Muscle of leg (tissue), 16 donors: ENCODE measurements at places on chromosomes 16 and 17. TPM values are rescaled to one million over a fixed set of nuclear protein-coding genes. Genes with fewer than 3 reads are reported as not detected.

DNA sequence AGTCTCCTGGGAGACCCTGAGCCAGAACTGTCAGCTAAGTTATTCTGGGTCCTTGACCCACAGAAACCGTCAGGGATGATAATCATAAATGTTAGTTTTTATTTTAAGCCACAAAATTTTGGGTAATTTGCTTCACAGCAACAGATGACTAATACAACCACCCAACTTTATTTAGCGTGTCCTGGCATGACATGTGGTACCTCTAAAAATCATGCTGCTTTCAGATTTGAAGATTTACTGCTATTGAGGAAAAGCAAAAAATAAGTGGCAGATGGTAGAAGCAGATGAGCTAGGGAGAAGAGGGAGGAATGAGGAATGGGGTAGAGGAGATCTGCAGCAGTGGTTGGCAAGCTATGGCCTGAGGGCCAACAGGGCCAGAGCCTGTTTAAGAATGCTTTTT, 90.4 kb downstream of the TMEM100 start:
- H3K27ac ChIP-seq, result no peak overlapping the region
- H3K4me3 ChIP-seq, result no peak overlapping the region
- no peaks in the 10 kb centered on the region for H3K36me3 ChIP-seq

- H3K4me3 ChIP-seq, result no peak overlapping the region
- peaks cover 4% of the 10 kb centered on the region for H3K4me1 ChIP-seq
- no peak overlapping the region for H3K27ac ChIP-seq
- H3K27me3 ChIP-seq, result no peaks in the 10 kb centered on the region
Observed at GRCh38 chr17:82611140-82612058, 36.8 kb downstream of the WDR45B start.

DNA sequence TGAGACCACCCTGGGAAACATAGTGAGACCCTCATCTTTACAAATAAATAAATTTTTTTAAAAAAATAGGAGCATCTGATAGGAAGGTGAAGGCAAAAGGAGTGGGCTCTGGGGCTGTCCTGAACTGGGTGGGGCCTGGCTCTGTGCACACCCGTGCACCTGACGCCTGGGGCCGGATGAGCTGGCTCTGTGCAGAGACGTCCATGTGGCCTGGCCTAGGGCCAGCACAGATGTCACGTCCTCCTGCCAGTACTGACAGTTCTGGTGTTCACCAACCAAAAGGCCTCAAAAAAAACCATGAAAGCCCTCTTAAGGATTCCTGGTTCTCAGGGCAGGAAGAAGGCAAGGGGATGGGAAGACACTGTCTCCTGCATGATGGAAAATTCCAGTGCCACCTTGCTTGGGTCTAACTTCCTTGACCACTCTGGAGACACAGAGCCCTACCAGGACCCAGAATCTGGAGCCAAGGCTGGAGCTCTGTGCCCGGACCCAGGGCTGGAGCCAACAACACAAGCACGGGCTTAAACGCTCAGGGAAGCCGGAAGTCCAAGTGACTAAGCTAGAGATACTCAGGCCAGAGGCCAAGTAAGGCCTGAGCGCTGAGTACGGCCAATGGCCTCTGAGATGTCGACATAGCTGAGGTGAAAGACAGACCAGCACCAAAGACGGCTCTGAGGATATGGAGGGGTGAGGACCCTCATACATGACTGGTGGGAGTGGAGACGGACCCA, 32.9 kb downstream of the COPRS start:
- no peaks in the 10 kb centered on the region for H3K27me3 ChIP-seq
- peak; percentile 57 for DNase-seq
- no peaks in the 10 kb centered on the region for H3K36me3 ChIP-seq
- H3K4me3 ChIP-seq, result no peak overlapping the region
- peaks cover 9% of the 10 kb centered on the region for H3K4me1 ChIP-seq

The TBC1D3E gene
- not detected for total RNA-seq

DNA sequence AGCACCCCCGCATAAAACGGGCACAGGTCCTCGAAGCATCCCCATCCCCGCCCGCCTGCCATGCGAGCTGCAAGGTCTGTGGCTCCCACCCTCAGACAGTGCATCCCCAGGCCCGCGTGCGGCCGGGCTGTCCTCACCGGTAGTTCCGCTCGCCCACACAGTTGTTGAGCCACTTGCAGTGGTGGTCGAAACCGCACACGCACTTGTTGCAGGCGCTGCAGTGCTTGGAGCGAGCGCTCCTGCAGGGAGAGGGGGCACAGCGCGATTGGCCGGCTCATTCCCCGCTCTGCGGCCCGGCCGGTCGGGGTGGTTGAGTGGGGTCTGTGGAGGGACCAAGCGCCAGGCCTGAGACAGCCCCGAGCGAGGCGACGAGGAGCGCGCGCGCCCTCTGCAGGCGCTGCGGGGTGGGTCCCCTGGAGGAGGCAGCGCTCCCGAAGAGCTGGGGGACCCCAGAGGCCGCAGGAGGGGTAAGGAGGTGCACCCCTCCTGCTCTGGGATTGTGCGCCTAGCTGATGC, 6.0 kb upstream of the TPPP3 start:
- peak; percentile 69 for DNase-seq
- no peaks in the 10 kb centered on the region for H3K36me3 ChIP-seq
- H3K4me3 ChIP-seq, result peak overlapping the region; percentile 2
- H3K27ac ChIP-seq, result peak overlapping the region; percentile 93

DNA sequence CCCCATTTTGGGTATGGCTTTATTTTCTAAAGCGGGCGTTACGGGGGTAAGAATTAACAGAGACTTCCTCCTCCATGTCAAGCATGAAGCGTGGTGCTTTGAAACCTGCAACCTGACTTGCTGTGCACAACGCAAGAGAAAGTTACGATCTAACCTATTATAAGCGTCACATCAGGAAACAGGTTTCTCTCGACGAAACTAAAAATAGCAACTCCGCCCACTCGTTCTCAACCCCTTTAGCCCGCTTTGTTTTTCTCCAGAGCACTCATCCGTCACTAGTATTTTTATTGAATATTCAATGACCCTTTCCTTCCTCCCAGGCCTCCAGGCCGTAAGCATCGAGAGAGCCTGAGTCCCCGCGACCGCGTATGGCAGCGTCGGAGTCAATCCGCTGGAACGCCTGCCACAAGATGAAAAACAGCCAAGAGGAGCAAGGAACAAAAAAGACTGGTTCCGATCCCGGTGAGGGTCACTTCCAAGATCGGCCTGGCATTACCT, 555 bp downstream of the NUP88 start:
- H3K4me1 ChIP-seq, result peaks cover 16% of the 10 kb centered on the region
- H3K27me3 ChIP-seq, result no peaks in the 10 kb centered on the region
- DNase-seq, result peak; percentile 71
- peak overlapping the region; percentile 87 for H3K4me3 ChIP-seq
- H3K36me3 ChIP-seq, result peaks cover 45% of the 10 kb centered on the region

GRCh38 chr17:2484876-2485275, 26.8 kb downstream of the METTL16 start:
- no peak overlapping the region for H3K27ac ChIP-seq
- no peak for DNase-seq
- H3K4me3 ChIP-seq, result no peak overlapping the region
- no peaks in the 10 kb centered on the region for H3K36me3 ChIP-seq

- H3K4me3 ChIP-seq, result no peak overlapping the region
- H3K4me1 ChIP-seq, result peaks cover 12% of the 10 kb centered on the region
- DNase-seq, result peak; percentile 43
Observed at GRCh38 chr16:79177018-79177417, 423.5 kb downstream of the MAF start.

The ADAT1 gene
- total RNA-seq, result 23.8 TPM

DNA sequence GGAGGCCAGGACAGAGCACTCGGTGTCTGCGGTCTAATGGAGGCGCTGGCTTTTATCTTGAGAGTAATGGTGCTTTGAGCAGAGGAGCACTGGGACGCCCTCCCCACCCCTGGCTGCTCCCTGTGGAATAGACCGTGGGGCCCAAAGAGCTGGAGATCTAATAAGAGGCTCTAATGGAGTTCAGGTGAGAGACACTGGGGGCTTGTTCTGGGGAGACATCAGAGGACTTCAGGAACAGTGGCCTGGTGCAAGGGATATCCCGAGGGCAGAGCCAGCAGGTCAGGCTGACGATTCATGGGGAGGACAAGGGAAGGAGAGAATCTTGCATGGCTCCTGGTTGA, 9.5 kb upstream of the KRT19 start:
- H3K36me3 ChIP-seq, result no peaks in the 10 kb centered on the region
- peaks cover 21% of the 10 kb centered on the region for H3K27me3 ChIP-seq
- no peak for DNase-seq
- H3K4me3 ChIP-seq, result no peak overlapping the region

DNA sequence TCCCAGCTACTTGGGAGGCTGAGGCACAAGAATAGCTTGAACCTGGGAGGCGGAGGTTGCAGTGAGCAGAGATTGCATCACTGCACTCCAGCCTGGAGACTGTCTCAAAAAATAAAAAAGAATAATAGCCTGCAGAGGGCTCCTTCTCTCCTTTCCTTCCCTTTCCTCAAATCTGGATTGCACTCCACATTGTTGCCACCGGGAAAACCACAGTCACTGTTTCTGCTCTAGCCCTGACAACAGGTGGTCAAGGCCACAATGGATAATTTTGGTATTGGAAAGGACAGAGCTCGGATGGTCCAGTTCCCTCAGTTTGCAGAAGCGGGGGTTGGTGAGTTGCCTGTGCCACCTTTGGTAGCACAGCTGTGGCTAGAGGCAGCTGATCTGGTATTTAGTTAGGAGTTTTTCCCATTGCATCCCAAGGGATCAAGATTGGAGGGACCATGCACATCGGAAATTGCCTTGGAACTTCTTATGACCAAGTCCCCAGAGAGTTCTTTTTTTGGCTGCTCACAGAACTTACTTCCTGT, 44.7 kb upstream of the PRSS54 start:
- peak overlapping the region; percentile 42 for H3K27ac ChIP-seq
- no peaks in the 10 kb centered on the region for H3K27me3 ChIP-seq
- no peak overlapping the region for H3K4me3 ChIP-seq
- H3K4me1 ChIP-seq, result peaks cover 11% of the 10 kb centered on the region
- peak; percentile 72 for DNase-seq

- no peak overlapping the region for H3K4me3 ChIP-seq
- DNase-seq, result no peak
- no peaks in the 10 kb centered on the region for H3K27me3 ChIP-seq
- no peaks in the 10 kb centered on the region for H3K4me1 ChIP-seq
- H3K27ac ChIP-seq, result no peak overlapping the region
Observed at GRCh38 chr17:13690806-13691205, 89.1 kb upstream of the HS3ST3A1 start.

GRCh38 chr17:11601661-11602060, 3.4 kb downstream of the DNAH9 start:
- H3K27ac ChIP-seq, result no peak overlapping the region
- peaks cover 10% of the 10 kb centered on the region for H3K4me1 ChIP-seq
- H3K36me3 ChIP-seq, result no peaks in the 10 kb centered on the region
- H3K4me3 ChIP-seq, result no peak overlapping the region
